ENCODE measurements at places on chromosomes 2 and 18.

DNA sequence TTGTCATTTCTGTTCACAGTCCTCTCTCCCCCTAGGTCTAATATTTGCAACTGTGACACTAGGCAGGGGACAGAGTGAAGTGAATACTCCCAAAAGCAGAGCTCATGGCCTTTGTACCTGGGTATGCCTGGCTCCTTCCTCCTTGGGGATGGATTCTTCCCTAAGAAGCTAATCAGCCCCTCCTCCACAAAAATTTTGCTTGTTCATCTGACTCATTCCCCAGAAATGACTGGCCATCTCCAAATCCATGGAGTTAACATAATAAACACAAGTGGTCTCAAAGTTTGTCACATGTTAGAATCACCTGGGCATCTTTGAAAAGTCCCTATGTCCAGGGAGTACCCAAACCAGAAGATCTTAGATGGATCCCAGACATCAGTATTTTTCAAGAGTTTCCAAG is 65.3 kb downstream of the SUCLG1 start:
- DNase-seq: no peak

- DNase-seq: no peak
Observed at GRCh38 chr18:13231151-13231550, 12.6 kb downstream of the LDLRAD4 start.

DNA sequence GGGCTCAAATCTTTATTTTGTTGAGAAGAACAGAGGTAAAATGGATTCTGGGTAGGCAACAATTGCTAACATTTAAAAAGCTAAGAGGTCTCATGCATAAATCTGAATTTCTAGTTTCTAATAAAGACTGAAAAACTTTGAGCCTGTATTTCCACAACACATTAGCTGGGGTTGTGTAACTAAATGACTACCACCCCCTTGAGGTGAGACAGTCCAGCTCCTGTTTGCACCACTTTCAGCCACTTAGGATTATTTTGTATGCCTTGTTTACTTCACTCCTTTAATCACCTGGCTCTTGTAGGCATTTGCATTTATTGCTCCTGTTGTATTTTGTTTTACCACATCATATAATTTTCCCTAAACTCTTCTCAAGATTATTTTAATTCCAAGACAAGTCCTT is 376.6 kb downstream of the PTH2R start:
- no peak for DNase-seq

DNA sequence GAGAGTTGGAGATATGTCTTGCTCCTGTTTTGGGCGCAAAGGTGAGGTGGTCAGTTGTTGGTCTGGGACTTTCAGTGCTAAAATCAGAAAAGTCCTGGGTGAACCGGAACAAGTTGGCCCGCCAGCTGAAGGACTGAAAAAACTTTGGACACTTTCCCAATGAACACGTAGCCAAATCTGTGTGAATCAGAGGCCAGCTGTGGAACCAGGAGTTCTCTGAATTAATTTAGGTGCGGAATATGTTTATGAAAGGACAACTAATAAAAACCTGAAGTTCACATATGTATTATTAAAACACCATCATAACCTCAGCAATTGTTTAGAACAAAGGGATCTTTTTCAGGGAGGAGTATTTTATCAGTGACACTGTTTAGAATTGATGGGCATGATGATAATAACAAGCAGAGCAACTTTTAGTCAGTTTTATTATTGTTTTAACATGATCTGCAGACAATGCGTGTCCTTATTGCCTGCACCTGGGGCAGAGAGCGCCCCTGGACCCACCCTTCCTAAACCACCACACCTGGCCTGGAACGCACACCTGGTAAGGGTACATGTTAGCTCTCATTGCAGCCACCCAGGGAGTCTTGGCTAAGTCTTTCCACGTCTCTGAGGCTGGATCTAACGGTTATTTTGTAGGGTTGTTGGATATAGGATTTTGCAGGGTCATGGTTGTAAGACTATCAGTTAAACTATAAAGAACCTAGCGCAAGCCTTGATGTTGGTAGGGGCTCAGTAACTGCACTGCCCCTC is 9.9 kb upstream of the ODC1 start:
- no peak for DNase-seq

DNA sequence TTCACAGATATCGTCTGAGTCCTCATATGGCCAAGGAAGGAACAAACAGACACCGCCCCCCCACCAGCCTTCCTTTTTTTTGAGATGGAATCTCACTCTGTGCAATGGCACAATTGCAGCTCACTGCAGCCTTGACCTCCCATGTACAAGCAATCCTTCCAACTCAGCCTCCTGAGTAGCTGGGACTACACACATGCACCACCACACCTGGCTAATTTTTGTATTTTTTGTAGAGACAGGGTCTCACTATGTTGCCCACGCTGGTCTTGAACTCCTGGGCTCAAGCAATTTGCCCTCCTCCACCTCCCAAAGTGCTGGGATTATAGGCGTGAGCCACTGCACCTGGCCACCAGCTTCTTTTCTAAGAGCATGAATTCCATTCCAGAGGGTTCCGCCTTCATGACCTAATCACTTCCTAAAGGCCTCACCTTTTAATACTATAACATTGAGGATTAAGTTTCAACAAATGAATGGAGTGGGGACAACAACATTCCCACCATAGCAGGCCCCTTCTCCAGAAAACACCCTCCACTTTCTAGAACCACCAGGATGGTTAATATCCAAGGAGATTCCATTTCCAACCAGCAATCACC is 2.2 kb upstream of the TMBIM1 start:
- DNase-seq: no peak

DNA sequence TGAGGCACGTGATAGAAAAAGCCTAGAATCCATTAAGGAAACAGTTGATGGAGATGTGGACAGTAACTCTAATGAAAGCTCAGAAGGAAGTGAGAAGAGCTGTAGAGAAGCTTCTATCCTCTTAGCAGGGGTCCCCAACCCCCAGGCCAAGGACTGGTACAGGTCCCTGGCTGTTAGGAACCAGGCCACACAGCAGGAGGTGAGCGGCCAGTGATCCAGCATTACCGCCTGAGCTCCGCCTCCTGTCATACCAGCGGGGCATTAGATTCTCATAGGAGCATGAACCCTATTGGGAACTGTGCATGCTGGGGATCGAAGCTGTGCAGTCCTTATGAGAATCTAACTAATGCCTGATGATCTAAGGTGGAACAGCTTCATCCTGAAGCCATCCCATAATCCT is 8.7 kb upstream of the IMP4 start:
- no peak for DNase-seq

GRCh38 chr2:182318466-182319220 is 108.2 kb downstream of the PDE1A start:
- DNase-seq: no peak

GRCh38 chr2:209661286-209661894 is 110.2 kb upstream of the UNC80 start:
- no peak for DNase-seq

DNA sequence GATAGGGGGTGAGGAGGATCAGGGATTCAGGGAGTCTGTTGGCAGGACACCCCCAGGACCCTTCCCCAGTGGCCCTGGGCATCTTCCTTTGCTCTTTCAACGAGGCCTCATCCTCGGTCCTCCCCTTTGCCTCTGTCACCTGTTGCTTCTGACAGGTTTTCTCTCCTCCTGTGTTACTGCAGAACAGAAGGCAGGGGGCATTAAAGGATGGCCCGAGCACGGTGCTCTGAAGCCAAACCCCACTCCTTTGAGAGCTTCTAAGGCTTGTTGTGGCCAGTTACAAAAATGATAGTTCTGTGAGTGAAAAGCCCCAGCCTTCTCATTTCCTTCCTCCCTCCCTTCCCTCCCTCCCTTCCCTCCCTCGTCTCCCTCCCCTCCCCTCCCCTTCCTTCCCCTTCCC is 82.5 kb downstream of the THNSL2 start:
- no peak for DNase-seq

DNA sequence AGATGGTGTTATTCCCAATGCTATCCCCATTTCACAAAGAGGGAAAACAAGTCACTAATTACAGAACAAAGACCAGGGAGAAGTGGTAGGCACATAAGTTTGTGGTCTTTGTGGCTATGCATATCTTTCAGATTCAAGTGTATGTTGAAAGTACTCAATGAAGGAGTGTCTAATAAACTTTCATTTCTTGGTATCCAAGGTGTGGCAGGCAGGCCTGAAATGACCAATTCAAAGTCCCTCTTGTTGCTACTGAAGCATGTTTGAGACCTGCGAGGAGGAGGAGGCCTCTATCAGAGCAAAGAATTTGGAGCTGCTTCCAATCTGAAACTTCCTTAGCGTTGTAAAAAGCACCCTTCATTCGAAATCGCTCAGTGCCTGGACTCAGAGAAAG is 60.9 kb upstream of the KLF7 start:
- DNase-seq: no peak

GRCh38 chr18:12929477-12930083 is 18.2 kb upstream of the SEH1L start:
- peak; percentile 24 for DNase-seq

DNA sequence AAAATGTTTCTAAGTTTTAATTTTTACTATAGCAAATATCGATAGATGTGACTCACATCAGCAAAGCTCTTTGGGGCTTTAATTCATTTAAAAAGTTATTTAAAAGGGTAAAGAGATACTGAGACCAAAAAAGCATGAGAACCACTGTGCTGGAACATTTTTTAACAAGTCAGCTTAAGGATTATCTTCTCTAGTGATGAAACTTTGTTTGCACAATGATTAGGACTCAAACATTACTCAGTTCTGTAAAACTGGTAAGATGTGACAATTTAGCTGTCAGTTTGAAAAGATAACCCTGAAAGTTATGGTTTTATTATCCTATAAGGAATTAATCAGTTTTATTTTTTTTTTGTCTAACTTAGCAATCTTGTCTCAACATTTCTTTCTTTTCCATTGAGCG is 301.4 kb downstream of the TSN start:
- no peak for DNase-seq

DNA sequence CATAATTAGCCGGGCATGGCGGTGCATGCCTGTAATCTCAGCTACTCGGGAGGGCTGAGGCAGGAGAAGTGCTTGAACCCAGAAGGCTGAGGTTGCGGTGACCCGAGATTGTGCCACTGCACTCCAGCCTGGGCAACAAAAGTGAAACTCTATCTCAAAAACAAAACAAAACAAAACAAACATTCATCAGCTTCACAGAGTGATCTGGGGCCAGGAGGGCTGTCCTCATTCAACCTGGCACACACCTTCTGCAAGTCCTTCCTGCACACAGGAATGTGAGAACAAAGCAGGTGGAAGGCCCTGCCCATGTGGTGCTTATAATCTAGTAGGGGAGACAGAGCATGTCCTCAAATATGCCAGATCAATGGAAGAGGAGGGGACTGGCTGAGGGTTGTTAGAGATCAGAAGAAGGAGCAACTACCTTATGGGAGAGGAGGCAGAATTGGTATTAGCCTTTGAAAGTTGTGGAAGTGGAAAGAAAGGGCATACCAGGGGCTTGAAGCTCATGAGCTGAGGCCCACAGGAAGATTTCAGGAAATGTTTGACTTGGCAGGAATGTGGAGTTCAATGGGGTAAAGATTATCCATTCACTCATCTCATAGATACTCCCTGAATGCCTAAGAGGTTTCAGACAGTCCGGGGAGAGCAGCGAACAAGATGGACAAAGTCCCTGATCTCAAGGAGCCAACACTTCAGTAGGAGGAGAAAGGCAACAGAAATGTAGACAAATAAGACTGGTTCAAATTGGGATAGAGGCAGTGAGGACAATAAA is 155.3 kb upstream of the SIX3 start:
- no peak for DNase-seq

DNA sequence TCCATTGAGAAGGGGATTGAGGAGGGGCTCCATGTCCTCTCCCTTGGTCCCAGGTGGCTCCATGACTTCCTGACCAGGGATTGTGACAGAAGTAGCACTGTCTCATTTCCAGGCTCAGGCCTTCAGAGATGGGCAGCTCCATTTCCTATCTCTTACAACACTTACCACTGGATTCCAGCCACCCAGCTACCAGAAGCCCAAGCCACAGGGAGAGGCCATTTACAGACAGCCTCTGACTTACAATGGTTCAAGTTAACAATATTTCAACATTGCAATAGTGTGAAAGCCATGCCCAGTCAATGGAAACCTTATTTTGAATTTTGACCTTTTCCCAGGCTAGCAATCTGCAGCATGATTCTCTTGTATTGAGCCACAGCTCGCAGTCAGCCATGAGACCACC is 164.9 kb upstream of the AGAP1 start:
- no peak for DNase-seq

GRCh38 chr2:129337076-129337475 is 642.4 kb upstream of the RAB6C start:
- DNase-seq: no peak

DNA sequence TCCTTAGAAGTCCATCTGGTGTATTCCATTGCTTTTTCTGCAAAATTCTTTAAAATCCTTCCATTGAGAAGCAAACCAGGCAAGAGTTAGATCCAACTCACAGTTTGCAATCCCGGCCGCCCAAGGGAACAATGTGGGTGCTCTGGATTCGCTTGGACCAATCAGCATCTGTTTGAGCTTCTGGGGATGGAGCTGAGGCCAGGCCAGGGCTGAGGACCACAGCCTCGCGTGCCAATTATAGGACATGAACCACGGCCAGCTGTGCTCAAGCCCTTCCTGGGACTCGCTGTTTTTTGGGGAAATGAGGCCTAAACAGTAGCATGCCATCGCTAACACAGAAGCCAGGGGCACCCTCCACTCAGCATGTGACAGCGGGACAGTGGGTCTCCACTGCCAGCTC is 270.8 kb downstream of the HDAC4 start:
- DNase-seq: no peak

DNA sequence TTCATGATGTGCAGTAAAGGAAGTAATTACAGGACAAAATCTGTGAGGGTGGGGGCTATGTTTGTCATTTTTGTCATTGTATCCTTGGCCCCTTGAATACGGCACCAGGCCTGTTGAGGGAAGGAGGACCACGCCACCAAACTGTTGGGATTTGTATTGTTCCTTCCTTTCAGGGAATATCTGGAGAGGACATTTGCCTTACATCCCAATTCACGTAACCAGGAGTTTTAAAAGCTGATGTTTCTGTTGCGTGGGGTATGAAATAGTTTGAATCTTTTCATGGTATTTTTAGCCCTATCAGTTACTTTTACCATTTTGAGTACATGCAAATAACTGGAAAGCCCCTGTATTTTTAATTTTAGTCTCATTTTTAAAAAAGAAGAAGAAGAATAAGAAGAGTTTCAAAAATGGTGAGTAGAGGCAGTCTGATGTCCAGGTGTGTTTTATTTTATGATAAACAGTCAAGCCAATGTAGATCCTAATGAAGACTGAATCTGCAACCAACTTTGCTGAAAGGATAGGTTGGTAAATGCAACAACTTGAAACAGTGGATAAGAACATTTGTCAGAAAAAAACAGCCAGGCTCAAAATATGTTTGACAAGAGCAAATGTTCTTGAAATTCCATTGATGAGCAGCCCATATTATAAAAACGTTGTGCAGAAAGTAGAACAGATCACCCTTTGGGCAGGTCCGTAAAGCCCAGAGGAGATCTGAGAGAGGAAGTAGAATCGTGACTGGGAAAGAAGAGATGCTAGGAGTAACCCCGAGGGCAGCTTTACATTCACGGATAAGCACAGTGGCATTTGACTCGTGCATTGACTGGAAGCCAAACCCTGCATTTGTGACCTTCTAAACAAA is 54.5 kb downstream of the RASGRP3 start:
- DNase-seq: no peak

All from CD4-positive, alpha-beta T cell treated with Interleukin-4 for 1 hour (primary cell).